Activated CD4-positive, alpha-beta T cell treated with anti-CD3 and anti-CD28 coated beads for 1 hour (primary cell): ENCODE measurements at places on chromosomes 2 and 18.

- no peak for DNase-seq
These were observed 45.9 kb downstream of the IL1R2 start for GRCh38 chr2:102037681-102038080.

DNA sequence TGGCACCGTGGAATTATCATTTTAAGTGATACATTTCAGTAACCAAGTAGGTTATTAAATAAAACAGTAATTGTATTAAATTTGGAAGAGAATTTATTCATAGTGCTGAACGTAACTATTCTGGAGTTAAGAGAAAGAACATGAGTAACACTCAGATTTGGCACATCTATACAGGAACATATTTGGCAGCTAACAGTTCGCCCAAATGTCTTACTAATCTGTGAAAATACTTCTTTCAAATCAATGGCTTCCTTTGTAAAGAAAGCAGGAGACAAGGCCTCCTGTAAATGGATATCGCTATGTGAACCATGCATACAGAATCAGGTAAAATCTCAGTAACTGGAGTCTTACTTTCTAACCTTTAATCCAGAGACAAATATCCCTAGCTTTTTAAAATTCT lies 64.4 kb downstream of the ZNF516 start:
- DNase-seq, result no peak

DNA sequence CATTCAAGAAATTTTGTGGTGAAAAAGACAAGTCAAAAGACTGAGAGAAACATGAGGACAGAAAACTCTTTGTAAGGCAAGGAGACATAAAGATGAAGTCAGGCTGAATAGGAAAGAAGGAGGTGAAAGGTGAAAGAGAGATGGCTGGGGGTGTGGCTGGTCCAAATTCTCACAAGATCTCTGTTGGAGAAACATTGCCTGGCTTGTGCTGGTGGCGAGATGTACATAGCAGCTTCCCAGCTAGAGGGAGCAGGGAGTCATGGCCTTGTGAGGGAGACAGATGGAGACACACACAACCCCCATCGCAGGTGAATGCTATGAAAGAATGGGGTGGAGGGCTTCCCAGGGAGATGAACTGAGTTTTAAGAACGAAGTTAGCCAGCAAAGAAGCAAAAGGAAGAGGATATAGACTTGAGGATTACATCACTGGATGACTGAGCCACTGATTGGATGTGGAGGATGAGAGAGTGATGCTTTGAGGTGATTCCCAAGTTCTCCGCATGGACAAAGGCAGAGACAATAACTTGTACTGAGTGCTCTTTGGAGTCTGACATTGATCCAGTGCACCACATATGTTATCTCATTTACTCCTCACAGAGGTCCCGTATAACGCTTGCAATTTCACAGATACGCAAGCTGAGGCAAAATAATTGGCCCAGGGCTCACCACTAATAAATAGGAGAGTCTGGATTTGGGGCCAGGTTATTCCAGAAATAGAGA lies 3.7 kb upstream of the EMX1 start:
- no peak for DNase-seq

- DNase-seq, result no peak
These were observed 156.1 kb downstream of the FAM210A start for GRCh38 chr18:13570216-13570615.

DNA sequence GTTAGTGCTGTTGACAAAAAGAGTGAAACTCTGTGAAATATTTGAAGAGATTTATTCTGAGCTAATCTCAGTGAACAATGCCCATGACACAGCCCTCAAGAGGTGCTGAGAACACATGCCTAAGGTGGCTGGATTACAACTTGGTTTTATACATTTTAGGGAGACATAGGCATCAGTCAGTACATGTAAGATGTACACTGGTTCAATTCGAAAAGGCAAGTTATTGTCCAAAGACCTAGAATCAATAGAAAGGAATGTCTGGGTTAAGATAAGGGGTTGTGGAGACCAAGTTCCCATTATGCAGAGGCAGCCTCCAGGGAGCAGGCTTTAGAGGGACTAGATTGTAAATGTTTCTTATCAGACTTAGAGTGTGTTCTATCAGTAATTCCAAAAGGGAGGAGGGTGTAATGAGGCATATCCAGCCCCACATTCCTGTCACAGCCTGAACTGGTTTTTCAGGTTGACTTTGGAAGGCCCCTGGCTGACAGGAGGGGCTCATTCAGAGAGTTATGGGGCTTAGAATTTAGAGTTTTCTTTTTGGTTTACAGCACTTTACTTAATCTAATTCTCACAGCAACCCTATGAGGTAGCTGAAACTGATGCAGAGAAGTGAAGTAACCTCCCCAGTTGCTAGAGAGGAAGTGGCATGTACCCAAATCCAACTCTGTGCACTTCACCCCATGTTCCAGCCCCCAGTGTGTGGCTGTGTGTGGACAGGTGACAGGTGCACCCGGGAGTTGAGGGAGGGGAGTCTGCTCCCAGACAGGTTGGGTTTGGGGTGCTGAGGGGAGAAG lies 28.3 kb upstream of the ASAP2 start:
- DNase-seq, result no peak

DNA sequence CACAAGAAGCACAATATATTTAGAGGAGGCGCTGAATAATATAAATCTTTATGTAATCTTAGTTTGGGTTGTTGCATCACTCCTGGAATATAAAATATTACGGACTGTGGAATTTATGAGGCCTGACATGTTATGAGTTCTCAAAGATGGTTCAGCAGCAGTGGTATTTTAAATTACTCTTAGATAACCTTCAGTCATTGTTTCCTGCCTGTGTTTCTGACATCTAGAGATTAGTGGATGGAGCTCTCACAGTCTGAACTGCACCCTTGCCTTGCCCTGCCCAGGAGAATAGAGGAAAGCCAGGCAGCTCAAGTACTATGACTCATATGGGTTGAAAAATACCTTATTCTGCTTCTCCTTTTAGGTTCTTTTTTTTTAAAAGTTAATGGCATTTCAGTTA lies 70.0 kb downstream of the ACSL3 start:
- no peak for DNase-seq

DNA sequence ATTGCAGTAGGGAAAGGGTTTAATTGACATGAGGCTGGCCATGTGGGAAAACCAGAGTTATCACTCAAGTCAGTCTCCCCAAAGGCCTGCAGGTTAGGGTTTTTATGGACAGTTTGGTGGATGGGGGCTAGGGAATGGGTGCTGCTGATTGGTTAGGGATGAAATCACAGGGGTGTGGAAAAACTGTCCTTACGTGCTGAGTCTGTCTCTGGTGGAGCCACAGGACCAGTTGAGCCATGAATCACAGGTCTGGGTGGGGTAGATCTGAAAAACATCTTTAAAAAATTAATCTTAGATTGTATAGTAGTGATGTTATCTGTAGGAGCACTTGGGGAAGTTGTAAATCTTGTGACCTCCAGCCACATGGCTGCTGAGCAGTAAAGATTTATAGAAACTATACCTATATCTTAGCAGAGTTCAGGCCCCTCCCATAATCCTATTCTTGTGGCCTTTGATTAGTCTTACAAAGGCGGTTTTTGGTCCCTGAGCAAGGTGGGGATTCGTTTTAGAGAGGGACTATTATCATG lies 139.6 kb downstream of the COMMD1 start:
- DNase-seq, result no peak

DNA sequence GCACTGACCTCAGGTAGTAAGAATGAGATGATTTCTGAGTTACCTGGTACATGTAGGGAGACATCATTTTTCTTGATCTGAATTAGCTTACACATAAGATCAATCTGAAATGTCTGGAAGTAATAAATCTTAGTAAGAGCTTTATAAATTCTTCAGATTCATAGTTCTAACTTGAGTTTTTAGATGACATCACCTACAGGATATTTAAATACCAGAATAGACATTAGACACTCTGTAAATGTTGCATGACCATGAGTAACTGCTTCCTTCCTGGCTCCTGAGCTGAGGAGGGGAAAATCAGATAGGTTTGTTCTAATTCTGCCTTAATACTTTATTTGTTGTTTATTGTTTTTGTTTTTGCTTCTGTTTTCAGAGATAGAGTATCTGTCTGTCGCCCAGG lies 181.8 kb downstream of the PHLPP1 start:
- DNase-seq, result no peak

DNA sequence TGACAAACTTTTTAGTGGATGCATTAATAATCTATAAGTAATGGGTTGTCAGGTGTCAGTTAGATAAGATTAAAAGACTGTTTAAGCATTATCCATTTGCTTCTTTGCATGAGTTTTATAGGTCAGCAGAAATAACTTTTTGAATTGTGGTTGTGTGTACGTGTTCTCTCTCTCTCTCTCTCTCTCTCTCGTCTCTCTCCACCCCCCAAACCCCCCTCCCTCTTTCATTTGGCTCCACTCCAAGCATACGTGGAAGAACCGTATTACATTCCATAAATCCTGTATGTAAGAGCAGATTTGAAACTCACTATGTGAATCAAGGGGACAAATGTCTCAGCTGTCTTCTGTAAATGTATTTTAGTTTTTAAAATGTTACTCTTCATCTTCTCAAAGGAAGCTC lies 120.2 kb downstream of the MEIS1 start:
- DNase-seq, result no peak

GRCh38 chr2:10774394-10774793 lies 38.2 kb downstream of the PDIA6 start:
- no peak for DNase-seq

DNA sequence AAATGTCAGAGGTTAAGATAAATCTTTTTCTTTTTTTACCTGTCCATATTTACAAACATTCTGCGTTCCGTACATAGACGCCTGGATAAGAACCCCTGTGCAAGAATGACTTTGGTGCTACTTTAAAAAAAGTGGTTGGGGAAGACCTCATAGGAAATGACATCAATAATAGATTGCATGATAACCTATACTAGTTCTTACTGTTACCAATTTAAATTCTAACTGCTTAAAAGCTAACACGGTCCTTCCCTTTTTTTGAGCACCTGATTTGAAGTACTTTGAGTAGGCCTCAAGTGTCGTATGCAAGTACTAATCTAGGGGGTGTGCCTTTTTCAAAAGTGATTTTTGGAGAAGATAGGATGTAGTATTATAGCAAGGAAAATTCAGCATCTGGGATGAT lies 2.1 kb downstream of the SLC39A10 start:
- DNase-seq, result no peak

DNA sequence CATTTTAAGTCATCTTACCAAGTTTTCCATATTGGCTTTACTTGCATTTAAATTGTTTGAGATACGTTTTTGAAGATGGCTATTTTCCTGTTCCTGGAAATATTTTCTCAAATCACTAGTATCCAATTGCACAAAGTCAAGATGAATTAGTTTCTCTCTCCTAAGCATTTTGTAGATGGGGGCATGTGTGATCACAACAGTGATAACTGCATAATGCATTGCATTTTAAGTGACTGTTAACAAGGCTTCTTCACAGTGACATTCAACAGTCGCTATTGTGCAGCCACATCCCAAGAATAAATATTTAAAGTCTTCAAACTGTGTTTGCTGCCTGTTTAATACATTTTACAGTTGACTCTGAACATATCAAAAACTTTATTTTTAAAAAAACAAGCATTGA lies 694.2 kb upstream of the CDH7 start:
- DNase-seq, result no peak

GRCh38 chr18:63271881-63272299 lies 47.7 kb downstream of the BCL2 start:
- DNase-seq, result no peak

DNA sequence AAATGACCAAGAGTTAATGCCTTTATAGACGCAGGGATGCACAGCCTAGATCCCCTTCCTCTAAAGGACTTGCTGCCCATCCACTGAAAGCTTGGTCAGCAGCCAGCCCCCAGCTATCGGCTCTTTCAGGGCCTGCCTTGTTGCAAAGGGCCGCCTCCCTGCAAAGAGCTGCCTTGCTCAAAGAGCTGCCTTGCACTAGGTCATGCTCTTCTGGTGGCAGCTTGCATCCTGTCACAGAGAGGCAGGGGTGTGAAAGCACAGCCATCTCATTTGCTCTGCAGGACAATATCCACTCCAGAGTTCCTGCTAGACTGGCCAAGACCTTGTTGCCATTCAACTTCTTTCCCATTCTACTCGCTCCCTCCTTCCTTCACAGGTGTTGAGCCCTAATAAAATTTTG lies 137.1 kb downstream of the MCFD2 start:
- DNase-seq, result no peak

- DNase-seq, result no peak
These were observed 29.0 kb downstream of the ANO7 start for GRCh38 chr2:241217320-241218031.

GRCh38 chr2:197937814-197938213 lies 133.4 kb downstream of the PLCL1 start:
- DNase-seq, result no peak

DNA sequence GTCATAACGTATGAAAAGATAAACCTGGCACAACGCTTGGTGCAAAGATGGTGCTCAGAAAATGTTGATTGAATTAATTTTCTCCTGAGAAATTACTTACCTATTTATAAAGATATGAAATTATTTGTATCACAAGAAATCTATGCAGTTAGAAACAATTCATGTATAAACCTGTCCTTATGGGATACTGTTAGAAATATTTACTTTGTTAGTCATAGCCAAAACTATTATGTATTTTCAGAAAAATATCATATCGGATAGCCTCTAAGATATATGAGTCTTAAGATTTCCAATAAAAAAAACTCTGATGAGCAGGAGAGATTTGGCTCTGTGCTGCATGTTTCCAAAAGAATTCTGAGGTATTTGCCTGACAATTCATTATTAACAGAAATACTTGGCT lies 880.7 kb downstream of the LRRTM4 start:
- DNase-seq, result no peak

DNA sequence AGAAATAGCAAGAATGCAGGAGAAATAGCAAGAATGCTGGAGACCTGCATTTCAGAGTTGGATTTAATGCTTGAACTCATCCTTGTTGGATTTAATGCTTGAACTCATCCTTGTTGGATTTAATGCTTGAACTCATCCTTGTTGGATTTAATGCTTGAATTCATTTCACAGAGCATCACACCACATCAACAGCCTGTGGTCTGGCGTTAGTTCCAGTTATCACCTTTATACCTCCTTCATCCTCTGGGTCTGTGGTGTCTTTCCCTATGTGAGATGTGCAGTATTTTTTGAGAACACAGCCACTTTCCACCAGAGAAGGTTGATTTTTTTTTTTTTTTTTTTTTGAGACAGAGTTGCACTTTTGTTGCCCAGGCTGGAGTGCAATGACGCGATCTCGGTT lies 546.4 kb upstream of the SOX11 start:
- DNase-seq, result no peak
